ENCODE measurements at places on chromosomes 2 and 18.

- DNase-seq = no peak
Measured at GRCh38 chr2:6556755-6557154, 309.0 kb downstream of the CMPK2 start.

DNA sequence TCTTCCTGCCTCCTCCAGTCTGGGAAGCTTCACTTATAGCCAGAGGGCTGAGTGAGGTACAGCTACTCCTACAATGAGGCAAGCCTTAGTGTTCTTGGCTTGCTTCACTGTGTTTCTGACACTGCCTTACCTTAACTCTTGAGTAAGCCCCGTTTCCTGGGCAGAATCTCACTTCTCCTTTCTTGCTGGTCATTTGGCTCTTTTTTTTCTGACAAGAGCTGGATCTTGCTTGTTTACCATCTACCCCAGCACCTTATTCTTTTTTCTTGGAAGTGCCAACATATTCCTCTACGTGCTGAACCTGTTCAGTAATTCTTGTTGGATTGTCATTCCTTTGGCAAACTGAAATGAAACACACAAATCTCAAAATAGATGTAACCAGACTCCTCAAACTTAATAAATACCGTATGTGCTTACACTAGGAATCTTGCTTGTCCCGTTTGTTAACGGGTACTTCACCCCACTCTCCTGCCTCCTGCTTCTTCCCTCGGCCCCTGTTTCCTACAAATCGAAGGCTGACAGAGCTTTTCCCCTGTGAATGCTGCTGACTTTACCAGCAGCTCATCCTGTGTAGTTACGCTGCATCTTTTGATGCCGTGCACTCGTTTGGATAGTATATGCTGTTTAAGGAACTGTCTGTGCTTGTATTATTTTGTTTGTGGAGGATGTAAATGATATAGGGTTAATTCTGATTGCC, 132.2 kb downstream of the FMNL2 start:
- DNase-seq = no peak

DNA sequence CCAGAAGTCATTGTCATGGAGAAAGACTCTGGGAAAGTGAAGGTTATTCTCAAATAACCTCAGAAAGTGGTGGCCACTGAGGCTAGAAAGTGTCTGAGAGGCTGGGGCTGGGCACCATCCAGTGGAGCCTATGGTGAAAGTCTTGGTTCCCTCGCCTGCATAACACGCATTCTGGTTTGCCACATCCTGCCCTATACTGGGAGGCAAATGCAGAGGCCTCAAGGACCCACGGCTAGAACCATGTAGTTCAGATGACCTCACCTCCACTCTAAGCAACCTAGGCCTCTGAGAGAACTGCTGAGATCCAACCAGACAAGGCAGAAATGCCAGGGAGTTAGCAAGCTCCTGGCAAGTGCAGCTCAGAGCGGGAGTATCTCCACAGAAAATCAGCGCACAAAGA, 5.1 kb downstream of the ITGB6 start:
- no peak for DNase-seq

DNA sequence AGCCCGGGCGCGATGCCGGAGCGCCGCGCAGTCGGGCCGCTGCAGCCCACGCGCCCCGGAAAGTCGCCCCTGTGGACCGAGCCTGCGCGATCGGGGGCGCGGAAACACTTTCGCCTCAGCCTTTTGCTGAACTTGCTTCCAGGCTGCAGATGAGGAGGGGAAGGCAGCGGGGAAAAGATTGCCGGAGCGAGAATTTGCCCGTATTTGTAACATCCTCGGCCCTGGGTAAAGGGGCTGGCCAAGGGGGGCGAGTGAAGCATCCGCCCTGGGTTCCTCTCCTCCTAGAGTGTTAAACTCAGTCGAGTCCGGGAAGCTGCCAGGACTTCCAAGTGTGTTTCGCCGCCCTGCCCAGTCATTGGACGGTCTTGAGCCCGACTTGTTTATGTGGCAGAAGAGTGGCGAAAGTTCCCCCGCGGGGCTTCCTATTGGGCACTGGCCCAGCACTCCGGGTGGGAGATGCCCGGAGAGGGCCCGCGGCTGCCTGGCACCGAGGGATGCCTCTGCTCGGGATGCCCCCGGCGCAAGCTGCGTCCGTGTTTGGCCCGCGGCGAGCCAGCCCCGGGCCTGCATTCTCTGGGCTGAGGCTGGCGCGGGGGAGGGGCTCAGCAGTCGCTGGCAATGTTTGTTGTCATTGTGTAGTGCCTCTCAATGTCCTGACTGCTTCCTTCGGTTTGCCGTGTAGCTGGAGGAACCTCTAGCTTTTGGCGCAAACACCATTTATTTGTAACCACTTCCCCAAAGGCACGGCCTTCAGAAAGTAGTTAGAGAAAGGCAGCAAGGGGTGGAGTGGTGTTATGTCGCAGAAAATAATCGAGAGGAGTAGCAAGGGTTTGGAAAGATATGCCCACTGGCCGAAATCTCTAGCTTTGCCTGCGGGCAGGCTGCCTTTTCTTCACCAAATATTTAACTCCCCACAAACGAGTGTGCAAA, 1.1 kb downstream of the CYBRD1 start:
- DNase-seq = peak; percentile 77

GRCh38 chr2:36589230-36589630, 8.7 kb downstream of the FEZ2 start:
- no peak for DNase-seq

GRCh38 chr2:78992807-78993517, 32.5 kb upstream of the REG3G start:
- no peak for DNase-seq

DNA sequence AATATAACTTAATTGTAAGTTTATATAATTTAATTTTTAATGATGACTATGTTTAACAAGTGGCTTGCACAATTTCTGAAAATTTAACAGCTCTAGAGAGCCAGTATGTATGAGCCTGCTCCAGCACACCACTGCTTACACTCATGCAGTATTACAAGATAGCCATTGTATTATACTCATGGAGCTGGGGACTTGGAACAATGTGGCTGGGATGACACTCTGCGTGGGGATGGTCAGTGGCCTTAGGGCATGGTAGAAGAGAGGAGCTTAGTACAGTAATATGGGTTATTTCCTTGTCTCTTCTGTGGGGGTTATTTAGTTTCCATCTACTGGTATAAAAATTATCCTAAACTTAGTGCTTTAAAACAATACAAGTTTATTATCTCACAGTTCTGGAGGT, 105.1 kb upstream of the STON1 start:
- DNase-seq = no peak

GRCh38 chr2:207041279-207041678, 102.0 kb downstream of the CPO start:
- DNase-seq = no peak

DNA sequence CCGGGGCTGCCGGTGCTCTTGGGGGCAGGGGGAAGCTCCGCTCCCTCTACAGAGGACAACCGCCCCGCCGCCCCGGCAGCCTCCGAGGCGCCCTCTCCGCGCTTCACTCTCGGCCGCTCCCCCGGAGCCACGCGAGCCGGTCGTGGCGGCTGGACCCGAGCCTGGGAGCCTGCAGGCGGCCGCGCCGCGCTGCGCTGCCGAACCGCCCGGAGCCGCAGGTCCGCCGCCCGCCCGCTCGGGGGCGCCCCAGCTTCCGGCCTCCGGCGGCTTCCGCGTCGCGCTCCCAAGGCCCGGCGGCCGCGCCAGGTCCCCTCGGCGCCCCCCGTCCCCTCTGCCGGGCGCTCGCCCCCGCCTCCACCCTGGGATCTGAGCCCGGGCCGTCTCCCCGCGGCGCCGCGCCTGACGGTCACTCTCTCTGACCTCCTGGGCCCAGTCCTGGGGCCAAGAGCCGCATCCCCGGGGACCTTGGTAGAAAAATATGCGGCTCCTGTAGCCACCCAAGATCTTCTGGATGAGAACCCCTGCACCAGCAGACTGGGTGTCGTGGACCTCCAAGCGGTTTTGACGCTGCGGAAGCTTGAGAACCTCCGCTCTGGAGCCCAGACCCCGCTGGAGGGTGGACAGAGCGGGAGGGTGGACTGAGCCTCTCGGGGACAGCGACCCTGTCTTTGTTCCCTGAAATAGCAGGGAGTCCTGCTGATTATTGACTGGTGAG, 44.3 kb downstream of the SERTAD2 start:
- peak; percentile 79 for DNase-seq

DNA sequence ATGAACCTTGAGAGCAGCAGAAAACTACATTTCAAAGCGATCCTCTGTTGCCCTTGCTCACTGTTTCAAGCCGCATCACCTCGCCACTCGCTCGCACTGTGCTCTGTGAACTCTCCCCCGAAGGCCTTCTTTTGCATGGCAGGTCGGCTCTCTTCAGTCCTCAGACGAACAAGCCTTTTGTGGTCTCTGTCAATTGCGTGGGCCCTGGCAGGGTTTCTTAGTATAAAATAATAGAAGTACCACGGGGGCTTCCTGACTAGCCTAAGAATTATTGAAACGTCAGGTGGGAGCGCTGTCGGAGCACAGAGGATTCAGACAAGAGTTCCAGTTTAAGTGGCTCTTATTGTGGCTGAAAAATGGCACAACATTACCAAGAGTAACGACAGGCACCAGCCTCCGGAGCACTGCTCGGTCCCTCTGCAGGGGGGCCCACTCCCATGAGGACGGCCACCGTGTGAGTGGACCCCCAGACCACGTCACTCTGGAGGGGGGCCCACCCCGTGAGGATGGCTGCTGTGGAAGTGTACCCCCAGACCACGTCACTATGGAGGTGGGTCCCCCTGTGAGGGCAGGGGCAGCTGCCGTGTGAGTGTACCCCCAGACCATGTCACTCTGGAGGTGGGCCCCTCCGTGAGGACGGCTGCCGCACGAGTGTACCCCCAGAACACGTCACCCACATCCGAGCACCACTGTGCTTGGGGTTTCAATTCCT, 237.7 kb downstream of the HDAC4 start:
- DNase-seq = peak; percentile 41

DNA sequence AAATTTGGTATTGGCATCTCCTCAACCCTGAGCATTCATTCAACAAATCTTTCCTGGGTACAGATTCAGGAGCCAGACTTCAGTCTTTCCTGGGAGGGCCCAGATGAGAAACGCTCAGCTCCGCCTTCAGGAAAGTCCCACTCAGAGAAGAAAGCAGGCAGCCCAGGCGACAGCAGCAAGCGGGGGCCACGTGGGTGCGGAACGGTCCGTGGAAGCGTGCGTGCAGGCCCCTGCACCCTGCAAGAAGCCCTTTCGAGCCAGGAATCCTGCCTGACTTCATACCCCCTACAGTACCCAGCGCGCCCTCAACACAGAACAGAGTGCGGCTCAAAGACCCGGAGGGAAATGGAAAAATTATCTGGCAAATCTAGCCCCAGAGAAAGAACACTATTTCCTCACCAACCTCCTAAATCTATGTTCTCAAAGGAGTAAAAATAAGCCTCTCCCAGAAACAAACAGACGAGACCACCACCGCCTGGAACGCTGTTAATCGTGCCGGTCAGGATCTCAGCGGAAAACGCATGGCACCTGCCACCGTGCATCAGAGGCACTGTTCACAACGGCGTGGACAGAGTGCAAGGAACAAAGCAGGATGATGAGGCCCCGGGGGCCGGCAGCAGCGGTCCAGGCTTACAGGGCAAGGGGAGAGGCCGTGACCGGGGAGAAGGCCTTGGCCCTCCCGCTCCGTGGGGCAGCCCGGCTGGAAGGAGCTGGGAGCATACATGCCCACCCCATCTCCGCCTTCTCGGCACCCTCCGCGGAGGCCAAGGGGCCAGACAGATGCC, 318.3 kb downstream of the EIPR1 start:
- no peak for DNase-seq

- DNase-seq = peak; percentile 32
Measured at GRCh38 chr2:1495676-1496358, 82.6 kb downstream of the TPO start.

- DNase-seq = no peak
Measured at GRCh38 chr2:216362730-216363129, 9.6 kb downstream of the MARCHF4 start.

GRCh38 chr2:31256611-31257382, 22.8 kb downstream of the EHD3 start:
- no peak for DNase-seq

DNA sequence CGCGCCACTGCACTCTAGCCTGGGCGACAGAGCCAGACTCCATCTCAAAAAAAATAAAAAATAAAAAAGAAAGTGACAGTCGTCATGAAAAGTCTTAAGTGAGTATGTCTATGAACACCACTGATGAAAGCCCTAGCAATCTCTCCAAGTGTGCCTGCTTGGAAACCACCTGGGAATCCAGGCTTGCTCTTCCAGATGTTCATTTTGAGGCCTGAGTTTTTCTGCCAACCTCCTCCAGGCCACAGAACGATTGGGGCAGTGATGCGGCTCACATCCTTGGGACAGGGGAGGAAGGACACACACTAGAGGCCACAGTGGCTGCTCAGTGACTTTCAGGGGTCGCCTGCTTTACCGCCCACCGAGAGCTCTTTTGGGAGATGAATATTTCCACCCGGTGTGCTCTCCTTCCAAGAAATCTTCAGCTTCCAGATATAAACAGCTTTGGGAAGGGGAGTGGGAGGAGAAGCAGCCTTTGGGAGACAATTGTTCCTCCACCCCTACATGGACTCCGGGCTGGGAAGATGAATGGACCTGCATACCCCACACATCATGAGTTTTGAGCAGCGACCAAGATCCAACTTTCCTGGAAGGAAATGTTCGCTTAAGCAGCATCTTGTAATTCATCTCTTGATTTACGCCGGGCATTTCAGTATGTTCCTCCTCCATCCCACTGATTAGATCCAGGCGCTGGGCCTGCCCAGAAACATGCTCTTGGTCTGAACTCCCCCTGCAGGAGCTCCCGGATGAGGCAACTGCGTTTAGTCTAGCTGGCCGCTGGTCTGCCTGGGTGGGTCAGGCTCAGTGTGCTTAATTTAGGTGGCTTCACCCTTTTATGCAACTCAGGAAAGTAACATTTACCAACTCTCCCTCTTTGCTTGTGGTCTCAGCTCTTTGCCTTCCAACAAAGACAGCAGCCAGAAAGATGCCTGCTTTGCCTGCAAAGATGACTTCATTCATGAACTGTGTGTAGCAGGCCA, 6.2 kb upstream of the ARMC9 start:
- peak; percentile 58 for DNase-seq

GRCh38 chr2:194203898-194204297, 1453.1 kb upstream of the SLC39A10 start:
- no peak for DNase-seq

DNA sequence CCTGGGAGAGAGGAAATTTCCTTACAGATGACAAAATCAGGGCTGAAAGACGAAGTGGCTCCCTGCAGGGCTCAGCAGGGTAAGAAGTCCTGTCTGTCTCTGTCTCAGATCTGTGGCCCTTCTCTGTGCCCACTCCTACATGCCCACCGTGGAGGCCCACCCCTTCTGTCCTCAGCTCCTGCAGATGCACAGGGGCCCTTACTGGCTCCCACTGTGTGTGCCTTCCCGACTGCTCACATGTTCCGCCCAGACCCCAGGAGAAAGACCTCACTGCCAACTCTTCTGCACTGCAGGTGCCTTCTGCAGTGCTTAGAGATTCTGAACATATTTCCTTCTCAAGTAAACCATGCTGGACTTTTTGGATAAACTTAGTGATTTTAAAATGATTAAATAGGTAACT, 1.9 kb upstream of the KCNS3 start:
- DNase-seq = no peak
